ENCODE measurements at places on chromosomes 12 and 14.

GRCh38 chr14:64714432-64715025, 10.3 kb downstream of the PLEKHG3 start:
- DNase-seq: no peak

GRCh38 chr12:78864403-78864869, at the start of gene SYT1:
SYT1 (plus strand) TSS chr12:78864774.
- DNase-seq: peak; percentile 90

GRCh38 chr14:73739174-73739898, 25.2 kb upstream of the PNMA1 start:
- DNase-seq: no peak

DNA sequence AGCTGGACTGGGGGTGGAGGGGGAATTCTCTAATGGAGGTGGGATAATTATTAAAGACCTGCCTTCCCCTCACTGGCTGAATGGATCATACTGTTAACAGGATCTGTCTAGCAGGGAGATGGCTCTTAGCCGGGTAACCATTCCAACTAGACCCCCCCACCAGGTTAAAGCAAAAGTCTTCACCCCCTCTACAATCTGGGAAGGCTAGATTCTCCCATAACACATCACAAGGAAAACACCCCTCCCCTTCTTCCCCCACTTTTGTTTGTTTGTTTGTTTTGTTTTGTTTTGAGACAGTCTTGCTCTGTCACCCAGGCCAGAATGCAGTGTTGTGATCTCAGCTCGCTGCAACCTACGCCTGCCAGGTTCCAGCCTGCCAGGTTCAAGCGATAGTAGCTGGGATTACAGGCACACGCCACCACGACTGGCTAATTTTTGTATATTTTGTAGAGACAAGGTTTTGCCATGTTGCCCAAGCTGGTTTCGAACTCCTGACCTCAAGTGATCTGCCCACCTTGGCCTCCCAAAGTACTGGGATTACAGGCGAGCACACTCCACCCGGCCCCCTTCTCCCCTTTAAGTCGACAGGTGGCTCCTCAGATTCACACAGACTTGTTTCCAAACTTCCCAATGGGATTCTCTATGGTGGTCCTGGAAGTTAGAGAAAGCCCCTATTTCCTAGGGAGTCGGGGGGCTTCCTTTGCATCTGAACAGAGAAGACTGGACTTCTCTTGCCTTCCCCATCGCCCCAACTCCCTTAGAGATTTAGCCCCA, 3.5 kb upstream of the BAZ2A start:
- no peak for DNase-seq

GRCh38 chr12:22396735-22397134, 62.2 kb upstream of the ST8SIA1 start:
- DNase-seq: no peak

- no peak for DNase-seq
These were observed 217.9 kb downstream of the AEBP2 start for GRCh38 chr12:19657118-19657731.

- DNase-seq: peak; percentile 1
These were observed 1.1 kb downstream of the ETV6 start for GRCh38 chr12:11650286-11651281.

- peak; percentile 81 for DNase-seq
These were observed 244.3 kb upstream of the NOVA1 start for GRCh38 chr14:26841920-26842741.

DNA sequence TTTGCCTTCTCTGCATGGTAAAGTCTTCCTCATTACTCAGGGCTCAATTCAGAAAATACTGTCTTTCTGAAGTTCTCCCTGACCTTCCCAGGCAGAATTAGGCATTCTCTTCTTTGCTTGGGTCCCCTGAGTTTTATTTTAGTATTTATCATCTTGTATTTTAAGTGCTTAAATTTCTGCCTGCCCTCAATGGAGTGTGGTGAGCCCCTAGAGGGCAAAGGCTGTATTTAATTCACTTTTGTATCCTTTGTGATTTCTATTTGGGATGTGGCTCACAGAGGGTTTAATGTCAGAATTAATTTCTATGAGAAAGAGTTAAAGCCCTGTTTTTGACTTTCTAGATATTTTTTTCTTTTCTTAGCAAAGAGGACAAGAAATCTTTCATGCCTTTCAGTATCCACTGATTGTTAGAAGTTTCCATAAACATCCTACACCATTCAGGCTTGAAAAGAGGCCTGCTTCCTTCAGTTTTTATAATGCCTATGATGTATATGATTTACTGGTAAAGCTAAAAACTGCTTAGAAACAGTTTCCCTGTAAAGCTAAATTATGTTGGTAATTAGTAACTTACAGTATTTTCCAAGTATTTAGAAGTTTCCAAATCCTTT, 55.6 kb upstream of the PTPRB start:
- DNase-seq: peak; percentile 22

DNA sequence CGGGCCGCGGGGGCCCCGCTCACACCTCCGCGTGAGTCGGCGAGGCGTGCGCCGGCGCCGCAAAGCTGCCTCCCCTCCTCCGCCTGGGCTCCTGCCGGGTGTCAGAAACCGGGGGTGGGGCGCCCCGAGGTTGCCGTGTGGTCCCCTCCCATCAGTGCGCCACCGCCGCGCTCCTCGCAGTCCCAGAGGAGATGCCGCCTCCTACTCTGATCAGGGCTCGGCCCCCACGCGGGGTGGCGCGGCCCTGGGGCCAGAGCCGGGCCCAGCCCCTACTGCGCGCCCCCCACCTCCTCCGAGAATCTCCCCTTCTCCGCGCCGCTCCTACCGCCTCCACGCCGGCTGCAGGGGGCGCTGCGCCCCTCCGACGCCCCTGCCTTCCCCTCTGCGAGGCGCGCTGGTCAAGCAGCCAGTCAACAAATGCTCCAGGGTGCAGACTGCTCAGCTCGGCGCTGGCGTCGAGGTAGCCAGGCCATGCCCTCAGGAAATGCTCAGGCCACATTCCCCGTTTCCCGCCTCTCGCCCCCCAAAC, 467 bp upstream of the JAG2 start:
- DNase-seq: no peak

DNA sequence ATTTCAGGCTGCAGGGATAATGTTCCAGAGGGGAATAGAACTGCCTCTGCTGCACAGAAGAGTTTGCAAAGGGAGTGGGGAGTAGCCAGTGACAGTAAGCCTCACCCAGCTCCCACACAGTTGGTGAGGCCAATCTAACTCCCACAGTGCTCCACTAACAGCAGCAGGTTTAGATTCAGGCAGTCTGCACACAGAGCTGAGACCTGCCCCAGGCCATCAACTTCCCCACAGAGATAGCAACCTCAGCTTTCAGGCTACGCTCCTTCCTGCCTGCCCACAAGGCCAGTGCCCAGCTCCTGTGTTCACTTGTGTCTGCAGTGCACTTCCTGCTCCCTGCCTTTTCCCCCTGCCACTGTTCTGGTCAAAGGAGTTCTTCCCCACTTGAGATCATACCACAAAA, 107.5 kb downstream of the TBC1D30 start:
- no peak for DNase-seq

DNA sequence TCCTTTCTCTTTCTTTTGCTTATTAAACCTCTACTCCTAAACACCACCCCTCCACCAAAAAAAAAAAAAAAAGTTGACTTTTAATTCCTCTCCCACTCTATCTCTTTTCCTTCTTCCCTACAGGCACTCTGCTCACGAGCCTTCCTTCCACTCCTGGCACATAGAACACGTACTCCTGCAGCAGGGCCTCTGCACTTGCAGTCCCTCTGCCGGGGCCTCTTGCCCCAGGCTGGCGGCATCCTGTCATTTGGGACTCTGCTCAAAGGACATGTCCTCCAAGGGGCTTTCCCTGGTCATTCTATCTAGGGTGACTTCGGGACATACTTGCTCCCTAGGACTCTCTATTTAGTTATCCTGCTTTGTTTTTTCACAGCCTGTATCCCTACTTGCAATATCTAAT, 7.7 kb downstream of the FOS start:
- no peak for DNase-seq

GRCh38 chr12:7219599-7220243, 30.2 kb downstream of the PEX5 start:
- peak; percentile 73 for DNase-seq

DNA sequence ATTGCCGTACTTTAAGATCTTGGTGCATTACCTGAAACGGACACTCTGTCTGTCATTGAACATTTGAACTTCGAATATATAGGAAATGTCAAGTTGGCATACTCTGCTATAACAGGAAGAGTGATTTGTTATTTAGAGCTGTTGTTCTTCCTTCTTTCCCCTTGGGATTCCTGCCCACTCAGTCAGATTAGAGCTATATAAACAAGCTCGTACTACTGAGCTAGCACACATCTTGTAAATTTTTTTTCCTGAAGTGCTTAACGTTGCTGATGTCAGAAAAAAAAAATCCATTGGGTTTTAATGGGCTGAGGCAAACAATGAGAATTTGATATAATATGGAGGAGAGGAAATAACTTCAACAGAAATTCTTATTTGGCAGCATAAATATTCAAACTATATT, 26.8 kb downstream of the RGS6 start:
- no peak for DNase-seq

GRCh38 chr14:96165493-96166436, 38.9 kb upstream of the BDKRB2 start:
- no peak for DNase-seq

DNA sequence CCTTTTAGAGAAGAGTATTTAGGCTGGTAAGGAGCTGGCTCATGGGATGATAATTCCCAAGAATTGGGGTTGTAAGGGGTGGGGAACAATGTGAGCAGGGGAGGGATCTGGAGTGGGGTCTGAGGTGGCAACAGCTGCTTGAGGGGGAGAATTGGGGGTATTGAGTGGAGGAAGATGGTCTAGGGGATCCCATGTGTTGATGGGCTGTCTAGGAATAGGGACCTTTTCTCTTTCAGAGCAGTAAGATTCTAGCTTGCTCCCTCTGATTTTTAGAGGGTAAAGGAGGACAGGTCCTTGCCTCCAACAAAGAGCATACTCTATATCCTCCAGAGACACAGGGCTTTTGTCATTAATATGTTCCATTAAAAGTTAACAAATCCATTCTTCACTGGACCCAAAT, 22.4 kb downstream of the CLEC2A start:
- DNase-seq: no peak

DNA sequence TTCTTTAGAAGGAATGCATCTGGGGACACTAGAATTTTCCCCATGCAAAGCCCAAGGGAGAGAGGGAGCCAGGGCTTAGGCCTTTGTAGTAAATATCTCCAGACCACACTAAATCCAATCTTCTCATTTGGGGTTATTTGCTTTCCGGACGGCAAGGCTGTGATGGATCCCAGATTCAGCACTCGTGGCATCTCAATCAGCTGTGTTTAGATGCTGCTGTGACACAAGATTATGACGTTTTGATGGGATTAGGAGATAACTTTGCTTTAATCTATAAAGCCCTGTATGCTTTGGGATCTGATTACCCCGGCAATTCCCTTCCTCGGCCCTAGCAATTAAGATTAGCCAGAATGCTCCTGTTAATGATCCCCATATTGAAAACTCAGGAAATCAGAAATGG, 686.7 kb upstream of the TBX3 start:
- no peak for DNase-seq

DNA sequence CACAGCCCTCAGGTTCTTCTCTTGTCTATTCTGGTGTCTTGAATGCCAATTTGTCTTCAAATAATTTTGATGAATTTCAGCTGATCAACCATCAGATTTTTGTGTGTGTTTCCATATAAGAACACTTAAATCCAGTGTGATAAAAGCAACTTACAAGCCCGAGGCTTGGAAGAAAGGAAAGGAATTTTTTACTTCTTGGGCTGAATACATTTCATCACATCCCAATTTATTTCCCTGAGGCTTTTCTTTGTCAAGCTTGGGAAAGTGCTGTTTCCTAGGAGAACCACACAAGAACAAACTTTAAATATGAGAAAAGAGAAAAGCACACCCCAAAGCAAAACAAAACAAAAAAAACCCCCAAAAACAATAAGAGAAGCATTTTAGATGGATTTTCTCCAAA, 26.6 kb downstream of the GPRC5D start:
- DNase-seq: no peak

DNA sequence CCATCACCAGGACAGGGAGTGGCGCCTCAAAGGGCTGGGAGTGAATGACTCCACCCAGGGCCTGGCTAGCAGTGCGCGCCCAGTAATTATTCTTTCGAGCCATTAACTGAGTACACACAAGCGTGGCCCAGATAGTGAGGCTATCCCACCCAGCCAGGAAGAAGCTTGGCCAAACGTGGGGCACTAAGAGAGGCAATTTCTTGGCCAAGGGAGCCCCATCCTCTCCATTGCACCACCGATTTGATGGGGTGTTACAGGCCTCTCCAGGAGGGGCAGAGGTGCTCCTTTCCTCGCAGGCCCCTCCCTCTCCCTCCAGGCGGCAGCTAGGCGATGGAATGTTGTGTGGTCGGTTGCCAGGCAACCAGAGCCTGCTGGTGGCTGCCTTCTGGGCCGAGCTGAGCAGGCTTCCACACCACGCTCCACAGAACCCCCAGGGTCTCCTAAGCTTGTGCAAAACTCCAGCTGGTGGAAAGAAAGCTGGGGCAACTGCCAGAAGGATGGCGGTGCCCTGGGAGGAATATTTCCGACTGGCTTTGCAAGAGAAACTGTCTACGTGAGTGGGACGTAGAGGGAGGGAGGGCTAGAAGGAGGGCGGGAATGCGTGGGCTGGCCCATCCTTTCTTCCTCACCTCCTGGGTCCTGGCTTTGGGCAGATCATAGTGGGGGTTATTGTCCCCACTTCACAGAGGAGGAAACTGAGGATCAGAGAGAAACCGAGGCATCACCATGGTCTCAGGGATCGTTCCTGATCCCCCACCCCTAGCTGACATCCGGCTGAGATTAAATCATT, at the start of gene CFAP73:
CFAP73 (plus strand) TSS at position 364 of the 790 bp plus-strand sequence; CDS start at position 498, 134 bp downstream.
- DNase-seq: peak; percentile 67

- no peak for DNase-seq
These were observed 21.2 kb downstream of the TDG start for GRCh38 chr12:103986829-103987228.

DNA sequence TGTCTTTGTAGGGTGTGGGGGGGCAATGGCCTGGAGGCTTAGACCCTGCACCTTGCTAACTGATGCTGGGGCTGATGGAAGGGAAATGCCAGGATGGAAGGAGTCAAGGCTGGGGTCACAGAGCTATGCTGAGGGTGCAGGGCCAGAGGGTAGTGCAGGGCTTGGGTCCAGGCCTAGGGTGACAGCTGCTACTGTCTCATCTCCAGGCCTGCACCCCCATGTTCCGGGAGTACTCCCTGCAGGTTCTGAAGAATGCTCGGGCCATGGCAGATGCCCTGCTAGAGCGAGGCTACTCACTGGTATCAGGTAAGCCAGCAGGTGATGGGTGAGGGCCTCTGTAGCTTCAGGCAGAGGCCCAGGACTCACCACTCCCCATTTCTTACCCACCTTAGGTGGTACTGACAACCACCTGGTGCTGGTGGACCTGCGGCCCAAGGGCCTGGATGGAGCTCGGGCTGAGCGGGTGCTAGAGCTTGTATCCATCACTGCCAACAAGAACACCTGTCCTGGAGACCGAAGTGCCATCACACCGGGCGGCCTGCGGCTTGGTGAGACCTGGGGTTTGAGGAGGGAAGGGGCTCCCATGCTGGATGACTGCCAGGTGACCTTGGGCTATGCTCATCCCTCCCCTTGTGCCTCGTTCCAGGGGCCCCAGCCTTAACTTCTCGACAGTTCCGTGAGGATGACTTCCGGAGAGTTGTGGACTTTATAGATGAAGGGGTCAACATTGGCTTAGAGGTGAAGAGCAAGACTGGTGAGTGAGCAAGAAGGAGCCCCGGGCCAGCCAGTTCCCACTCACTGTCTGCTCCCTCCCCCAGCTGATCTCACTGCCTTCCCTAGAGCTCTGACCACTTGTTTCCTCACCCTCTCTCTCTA, 4.1 kb downstream of the SHMT2 start:
- no peak for DNase-seq

- DNase-seq: no peak
These were observed 221.5 kb upstream of the NUDT4 start for GRCh38 chr12:93156086-93156716.

Measured in NCI-H460 (cell line).